ENCODE measurements at places on chromosomes 4 and X.

DNA sequence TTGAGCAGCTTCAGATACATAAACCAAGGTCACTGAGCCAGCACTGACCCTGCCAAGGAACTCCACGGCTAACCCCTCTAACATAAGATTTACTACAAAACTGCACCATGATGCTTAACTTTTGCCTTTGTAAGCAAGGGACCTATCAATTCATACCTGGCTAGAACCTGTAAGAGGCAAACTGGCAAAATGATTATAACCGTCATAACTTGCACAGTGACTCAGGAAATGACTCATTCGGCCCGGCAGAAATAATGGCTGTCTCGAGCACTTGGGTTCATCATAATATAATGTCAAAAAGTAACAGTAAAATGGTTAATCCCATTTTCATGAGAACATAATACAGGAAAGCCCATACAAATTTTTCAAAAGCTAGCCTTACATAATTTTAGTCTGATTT lies 17.2 kb downstream of the RASGEF1B start:
- DNase-seq = no peak

DNA sequence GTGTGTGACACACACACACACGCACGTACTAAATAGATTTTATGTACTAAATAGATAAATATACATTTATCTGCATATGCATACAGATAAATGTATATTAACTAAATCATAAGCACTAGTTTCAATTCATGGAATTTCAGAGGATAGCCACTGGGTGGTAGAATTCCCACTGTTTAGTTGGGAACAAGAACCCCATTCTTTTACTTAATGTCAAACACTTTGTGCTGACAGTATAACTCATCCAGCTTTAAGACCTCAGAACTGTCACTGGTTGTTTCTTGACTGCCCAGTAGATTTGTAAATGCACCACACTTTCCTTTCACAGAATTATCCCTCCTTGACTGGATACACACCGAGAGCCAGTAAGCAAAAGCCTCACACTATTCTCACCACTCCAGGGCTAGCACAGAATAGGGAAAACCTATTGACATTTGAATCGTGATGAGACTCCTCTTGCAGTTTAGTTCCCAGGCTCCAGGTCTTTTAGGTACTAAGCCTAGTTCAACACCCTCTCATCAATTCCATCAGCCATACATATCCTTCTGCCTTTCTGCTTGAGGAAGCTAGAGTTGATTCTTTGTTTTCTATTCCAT lies 32.4 kb downstream of the PPARGC1A start:
- no peak for DNase-seq

GRCh38 chr4:98643755-98644154 lies 14.7 kb downstream of the TSPAN5 start:
- no peak for DNase-seq

DNA sequence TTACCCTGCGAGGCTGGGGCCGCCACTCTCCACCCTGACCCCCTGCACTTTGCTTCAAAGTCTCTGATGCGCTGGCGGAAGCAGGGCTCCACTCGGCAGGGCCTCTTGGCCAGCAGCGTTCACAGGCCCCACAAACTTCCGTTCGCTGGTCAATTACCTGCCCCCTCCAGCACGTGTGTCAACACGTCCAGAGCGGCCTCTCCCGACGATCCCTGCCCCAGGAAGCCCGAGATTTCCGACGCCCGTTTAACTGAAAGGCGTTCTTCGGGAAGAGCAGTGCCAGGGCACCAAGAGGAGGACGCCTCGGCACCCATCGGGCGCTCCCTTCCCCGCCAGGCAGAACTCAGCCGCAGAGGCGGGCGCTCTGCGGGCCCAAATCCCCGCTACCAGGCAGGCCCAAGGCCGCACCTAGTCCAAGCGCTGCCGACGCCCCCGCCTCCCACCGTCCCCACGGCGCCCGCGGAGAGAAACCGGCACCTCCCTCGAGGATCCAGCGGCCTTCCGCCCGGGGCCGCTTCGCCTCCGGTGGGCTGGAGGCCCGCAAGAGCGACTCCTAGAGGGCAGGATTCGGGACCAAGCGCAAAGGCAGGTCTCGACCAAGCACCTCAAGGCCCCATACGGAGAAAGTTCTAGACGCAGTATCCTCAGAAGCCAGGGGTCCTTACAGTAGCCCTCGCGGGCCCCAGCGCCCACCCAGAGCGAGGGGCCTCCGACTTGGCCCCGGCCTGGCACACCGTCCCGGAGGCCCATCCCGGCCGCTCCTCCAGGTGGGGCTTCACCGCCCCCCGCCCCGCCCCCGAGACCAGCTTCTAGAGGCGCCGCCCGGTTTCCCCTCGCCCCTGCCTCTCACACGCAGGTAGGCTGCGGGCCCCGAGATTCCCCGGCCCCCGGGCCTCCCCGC lies 586 bp downstream of the BCAP31 start:
- DNase-seq = no peak

GRCh38 chr4:45199736-45200135 lies 473.4 kb upstream of the GNPDA2 start:
- no peak for DNase-seq

DNA sequence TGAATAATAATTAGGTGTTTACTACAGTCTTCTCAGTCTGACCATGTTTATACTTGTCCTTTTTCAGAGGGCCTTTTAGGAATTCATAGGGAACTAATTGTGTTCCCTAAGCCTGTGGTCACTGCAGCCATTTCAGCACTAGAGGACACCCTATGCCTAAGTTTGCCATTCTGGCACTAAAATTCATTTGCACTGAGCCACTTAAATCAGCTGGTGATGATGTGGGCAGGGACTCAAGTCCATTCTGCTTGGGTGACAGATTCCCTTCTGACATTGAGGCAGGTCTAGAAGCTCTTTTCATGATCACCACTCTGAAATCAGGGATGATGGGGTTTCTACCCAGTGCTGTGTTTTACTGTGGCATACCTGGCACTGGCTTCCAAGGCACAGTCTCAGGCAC lies 1178.9 kb upstream of the DIAPH2 start:
- DNase-seq = no peak

DNA sequence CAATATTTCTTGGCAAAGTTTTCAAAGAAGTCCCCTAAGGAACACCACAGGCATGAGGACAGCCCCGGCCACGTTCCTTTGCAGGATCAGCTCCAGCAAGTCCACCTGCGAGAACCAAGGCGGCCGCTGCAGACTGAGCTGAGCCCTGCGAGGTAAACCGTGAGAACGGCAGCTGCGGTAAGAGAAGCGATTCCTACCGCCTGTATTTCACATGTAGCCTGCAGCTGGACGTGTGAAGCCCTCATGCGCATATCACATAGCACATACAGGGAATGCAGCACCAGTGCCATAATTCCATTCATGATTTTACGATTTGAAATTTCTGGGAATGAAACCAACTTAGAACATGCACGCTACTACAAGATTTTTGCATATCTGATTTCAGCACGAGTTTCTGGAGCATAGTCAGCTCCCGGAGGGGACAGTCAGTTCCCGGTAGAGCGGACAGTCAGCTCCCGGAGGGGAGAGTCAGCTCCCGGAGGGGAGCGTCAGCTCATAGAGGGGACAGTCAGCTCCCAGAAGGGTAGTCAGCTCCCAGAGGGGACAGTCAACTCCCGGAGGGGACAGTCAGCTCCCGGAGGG lies 41.7 kb downstream of the FGFRL1 start:
- DNase-seq = no peak

DNA sequence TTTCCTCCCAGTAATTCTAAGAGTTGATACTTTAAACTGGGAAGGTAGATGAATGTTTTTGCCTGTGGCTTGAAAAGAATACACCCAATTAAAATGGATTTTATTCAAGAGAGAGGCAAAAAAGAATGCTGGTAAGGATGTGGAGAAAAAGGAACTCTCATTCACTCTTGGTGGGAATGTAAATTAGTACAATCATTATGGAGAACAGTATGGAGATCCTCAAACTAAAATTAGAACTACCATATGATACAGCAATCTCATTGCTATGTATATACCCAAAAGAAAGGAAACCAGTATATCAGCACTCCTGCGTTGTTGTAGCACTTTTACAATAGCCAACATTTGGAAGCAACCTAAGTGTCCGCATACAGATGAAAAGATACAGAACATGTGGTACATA lies 75.2 kb downstream of the ANKRD50 start:
- DNase-seq = no peak

- no peak for DNase-seq
Measured at GRCh38 chr4:42609051-42609450, 47.9 kb downstream of the ATP8A1 start.

- DNase-seq = no peak
Measured at GRCh38 chr4:156870131-156870530, 101.5 kb downstream of the PDGFC start.

- DNase-seq = no peak
Measured at GRCh38 chrX:43963726-43964125, 9.5 kb downstream of the NDP start.

DNA sequence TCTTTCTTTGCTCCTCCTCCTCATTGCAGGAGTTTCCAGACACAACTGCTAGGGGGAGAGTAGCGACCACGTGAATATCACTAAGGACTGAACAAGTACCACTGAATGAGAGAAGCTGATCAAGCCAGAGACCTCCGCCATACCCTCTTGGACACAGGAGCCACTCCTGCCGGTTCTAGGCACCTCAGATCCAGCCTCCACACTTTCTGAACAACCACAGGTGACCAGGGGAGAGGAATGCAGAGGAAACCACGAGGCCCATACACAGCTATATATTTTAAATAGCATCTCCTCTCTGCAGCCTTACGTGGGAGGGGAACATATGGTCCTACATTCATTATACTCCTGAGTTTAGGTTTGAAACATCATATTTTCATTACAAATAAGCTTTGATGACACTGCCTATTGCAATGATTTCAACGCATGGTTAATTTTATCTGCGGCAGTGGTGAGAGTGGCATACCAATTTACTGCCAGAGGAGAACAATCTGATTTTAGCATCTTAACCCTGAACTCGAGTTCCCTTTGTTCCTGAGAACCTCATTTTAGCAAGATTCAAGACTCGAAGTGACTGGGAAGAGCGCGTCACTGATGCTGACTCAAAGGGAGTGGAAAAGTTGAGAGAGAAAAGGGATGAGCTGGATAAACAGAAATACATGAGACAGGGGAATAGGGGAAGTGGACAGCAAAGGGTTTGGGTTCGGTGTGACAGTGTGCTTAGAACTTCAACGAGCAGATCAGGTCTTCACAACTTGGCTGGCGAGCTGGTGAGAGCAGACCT lies 231.7 kb upstream of the PPARGC1A start:
- DNase-seq = no peak

DNA sequence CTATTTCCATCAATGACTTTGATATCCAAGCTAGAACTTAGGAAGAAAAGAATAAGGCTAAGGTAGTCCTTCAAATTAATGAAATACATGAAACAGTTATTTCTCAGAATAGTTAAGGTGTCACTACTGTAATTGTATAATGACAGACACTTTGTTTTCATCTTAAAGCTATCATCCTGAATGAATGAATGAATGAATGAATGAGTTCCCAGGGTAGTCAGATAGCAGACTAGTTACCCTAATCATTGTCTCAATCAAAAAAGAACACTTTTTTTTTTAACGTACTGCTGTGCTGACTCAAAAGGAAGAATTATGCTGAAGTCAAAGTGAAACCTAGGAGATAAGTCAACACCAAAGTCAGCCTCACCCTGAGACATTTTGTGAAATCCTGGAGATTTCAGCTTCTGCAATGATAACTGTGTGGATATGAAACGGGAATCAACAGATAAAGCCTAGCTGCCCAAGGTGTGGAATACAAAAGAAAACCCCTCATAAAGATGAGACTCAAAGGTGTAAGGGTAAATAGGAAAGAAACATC lies 68.3 kb upstream of the CNKSR2 start:
- no peak for DNase-seq

DNA sequence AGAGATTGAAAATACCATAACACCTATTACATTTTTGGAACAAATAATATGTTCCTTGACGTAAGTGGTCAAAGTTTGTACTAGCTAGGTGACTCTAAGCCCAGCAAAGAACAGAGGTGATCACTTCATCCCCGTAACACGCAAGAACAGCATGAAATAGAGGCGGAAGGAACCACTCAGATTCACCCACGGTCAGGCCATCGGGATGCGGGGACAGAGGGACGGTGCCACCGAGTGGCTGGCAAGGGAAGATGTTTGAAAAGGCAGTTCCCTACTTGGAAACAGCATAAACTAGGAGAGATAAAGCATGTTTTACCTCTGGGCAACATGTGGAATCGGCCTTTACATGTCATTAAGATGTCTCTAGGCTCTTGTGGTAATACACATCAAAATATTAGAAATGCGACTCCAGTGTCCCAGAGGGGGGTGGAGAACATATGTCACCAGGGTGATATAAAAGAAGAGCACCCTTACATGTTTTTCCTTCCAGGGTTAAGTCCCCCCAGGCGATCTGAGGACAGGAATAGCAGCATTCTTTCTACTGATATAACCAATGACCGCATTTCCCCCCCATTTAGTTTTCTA lies 84.0 kb downstream of the PHKA2 start:
- no peak for DNase-seq

- no peak for DNase-seq
Measured at GRCh38 chr4:17230727-17231126, 281.2 kb downstream of the QDPR start.

DNA sequence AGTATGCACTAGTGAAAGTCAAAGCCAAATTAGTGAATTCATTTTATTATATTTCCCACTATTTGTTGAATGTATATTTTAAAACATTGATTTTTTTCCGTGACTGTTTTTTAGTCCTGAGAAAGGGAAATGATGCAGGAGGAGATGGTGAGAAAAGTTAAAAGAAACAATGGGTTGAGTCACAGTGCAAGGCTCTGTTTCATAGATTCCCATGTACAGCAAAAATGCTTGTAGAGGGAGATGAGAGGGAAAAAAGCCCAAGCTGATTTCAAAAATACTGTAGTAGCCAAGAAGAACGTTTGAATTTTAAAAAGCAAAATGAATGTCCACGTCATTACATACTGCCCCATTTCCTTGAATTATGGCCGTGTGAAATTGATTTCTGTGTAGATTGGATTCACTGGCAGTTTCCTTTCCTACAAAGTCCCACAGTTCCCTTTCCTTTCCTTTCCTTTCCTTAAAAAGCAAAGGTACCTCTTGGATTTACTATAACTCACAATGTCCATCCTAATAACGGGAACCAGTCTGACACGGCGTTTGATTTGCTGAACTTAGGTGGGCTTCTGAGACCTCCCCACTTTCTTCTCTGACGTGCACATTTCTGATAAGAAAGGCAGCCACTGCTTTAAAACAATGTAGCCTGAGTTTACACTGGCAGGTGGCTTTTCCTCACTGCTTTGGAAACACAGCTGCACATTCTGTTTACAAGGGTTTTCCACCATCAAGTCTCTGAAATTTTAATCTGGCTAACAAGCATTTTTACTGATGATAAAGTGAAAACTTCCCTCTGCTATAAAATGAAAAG lies 63.7 kb downstream of the SPCS3 start:
- DNase-seq = no peak

GRCh38 chr4:24914460-24914859 lies 1.6 kb upstream of the CCDC149 start:
- no peak for DNase-seq

DNA sequence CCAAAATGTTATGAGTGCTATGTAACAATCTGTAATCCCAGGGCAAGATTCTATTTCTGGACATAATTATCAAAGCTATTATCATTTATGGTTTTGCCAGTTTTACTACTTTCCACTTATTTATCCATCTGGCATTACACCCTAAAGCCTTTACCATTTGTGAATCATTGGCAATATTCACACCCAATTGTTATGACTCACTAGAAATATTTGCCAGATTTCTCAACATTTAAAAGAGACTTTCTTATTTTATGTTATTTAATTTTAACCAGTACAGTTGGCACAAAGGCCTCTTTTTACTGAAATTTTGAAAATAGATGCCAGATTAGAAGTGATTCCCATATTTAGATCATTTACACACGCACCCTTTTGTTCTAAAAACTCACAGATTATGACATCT lies 242.7 kb upstream of the WDFY3 start:
- no peak for DNase-seq
